ENCODE measurements at places on chromosomes 6 and 20.

DNA sequence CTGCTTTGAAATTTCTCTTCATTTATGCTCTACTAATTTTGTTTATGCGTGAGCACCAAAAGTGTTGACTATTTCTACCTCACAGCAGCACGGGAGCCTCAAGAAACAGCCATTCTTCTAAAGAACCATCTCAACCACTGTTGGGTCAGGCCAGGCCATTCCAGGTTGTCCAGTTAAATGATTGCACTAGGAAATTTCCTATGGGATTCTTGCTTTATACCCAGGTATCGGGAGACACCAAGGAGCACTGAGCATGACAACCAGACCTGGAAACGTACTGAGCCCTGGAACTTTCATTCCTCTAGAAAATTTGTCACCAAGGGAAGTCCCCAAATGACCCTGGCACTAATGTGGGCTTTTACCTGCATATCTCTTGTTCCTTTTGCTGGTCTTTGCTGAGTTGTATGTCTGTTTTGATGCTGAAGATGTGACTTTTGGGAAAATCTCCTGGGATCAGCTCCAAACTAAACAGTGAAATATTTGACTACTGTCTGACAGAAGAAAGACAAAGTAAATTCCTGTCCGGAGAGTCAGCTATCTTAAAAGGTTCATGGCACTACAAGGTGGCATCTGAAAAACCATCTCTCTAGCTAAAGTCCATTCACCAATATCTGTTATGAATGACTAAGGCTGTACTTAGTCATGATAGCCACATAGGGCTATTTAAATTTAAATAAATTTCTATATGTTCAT is 70.5 kb downstream of the SNAP25 start:
- DNase-seq = no peak

DNA sequence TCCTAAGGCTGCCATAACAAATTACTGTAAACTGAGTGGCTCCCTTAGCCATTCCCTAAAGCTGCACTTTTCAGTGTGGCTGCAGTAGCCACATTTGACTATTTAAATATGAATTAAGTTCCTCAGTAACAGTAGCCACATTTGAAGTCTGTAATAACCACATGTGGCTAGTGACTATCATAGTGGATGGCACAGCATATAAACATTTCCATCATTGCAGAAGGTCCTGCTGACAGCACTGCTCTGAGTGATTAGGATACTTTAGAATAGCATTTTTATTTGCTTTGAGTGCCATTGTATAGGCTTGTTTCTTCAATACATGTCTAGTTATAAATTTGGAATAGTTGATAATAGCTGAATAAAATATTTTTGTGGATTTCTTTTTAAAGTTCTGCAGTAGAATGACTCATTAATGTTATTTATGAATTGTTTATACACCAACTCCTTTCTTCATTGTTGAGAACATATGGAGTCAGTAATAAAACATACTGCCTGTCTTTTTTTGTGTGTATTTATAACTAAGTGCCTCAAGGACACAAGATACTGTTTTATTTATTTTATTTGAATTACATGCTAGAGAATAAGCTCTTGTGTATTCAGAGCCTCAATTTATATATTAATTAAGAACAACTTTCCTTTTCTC is 217.2 kb downstream of the CDKAL1 start:
- DNase-seq = no peak

- DNase-seq = no peak
Measured at GRCh38 chr6:101577091-101577490, 183.6 kb downstream of the GRIK2 start.

DNA sequence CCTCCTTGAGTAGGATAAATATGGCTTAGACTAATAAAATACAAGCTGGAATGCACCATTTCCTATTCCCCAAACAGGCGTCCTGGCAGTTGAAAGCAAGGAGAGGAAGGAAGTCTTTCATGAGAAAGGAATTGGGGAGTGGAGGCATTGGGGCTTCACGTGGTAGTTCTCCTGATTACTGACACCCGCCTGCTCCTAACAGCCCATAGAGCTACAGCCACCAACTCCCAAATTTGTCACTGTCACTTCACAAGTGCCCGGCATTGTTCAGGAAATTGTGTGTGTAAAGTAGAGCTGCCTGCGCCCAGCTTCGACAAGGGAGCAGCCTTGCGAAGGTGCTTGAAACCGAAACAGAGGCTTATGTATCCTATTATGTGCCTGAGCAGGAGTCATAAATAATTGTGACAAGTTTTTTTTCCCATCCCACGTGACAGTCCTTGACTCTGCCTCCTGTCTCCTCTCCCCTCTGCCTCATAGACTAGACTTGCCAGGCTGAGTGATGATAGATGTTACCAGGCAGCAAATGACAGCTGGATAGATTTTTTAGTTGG is 301.7 kb upstream of the ZFP64 start:
- no peak for DNase-seq

DNA sequence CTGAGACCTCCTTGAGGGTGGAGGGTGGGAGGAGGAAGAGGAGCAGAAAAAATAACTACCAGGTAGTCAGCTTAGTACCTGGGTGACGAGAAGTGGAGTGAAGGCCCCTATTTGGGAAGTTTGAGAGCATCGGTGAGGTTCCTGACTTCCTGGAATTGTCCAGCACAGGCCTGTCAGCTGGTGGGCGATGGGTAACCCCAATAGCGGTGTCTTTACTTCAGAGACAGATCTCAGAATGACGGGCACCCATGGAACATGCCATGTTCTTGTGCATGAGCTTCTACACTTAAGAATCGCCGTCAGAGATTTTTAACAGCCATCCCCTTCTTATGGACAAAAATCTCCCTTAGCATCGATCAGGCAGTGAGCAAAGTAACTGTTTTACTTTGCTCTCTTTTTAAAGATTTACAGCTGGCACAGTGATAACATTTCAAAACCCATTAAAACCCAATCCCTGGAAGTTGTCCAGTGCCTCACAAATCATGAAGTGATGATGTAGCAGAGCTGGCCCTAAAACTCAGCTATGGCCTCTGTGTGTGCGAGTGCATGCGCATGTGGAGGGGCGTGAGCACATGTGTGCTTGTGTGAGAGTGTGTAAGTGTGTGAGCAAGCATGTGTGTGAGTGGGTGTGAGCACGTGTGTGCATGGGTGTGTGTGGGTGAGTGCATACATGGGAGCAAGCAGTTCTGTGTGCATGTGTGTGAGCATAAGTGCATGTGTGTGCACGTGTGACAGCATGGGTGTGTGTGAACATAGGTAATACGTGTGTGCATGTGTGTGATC is 85.2 kb downstream of the DLL1 start:
- DNase-seq = peak; percentile 12

GRCh38 chr6:46440641-46441040 is 50.6 kb downstream of the RCAN2 start:
- DNase-seq = no peak
